Lower leg skin (tissue), 4 donors: ENCODE measurements at places on chromosomes 6 and 20.

GRCh38 chr20:32168184-32168910 is 39.2 kb downstream of the PLAGL2 start:
- DNase-seq: no peak

DNA sequence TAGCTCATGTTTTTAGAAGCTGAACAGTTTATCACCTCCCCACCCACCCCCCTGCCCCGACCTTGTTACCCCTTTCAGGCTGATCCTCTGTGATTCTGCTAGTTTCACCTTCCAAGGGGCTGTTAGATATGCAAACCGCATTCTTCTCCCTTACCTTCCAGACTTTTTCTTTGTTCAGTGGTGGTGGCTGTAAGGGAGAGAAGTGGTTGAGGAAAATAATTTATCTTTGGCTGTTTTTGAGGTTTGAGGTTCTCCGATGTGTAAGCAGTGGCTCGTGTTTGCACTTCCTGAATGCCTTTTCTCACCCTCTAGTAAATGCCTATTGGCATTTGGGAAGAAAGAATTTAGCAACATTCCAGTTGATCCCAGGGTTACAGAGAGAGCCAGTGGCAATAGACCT is 69.4 kb upstream of the KCNG1 start:
- DNase-seq: no peak

- DNase-seq: no peak
Measured at GRCh38 chr20:43963233-43963632, 48.6 kb downstream of the TOX2 start.

GRCh38 chr6:157644043-157644810 is 178.8 kb upstream of the SNX9 start:
- DNase-seq: no peak

DNA sequence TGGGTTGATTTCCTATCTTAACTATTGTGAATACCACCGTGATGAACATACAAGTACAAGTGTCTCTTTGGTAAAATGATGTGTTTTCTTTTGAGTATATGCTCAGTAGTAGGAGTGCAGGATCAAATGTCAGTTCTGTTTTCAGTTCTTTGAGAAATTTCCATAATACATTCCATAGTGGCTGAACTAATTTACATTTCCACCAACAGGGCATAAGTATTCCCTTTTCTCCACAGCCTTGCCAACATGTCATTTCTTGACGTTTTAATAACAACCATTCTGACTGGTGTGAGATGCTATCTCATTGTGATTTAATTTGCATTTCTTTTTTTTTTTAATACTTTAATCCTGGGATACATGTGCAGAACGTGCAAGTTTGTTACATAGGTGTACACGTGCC is 268.8 kb downstream of the CENPW start:
- no peak for DNase-seq

DNA sequence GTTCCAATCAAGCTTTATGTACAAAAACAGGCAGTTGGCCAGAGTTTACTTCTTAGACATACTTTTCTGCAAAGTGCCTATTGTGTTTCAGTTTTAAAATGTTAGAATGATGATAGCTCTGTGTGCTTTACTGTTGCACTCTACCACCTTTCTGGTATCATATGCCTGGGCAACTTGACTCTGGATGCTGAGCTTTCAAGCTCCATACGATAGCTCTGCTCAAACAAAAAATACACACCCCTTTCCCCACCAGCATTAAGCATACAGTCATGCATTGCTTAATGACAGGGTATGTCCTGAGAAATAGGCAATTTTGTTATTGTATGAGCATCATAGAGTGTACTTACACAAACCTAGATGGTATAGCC is 123.1 kb downstream of the RCAN2 start:
- DNase-seq: no peak

GRCh38 chr6:109801794-109802193 is 110.7 kb downstream of the FIG4 start:
- no peak for DNase-seq

- DNase-seq: no peak
Measured at GRCh38 chr6:114040871-114041270, 69.9 kb upstream of the HDAC2 start.

DNA sequence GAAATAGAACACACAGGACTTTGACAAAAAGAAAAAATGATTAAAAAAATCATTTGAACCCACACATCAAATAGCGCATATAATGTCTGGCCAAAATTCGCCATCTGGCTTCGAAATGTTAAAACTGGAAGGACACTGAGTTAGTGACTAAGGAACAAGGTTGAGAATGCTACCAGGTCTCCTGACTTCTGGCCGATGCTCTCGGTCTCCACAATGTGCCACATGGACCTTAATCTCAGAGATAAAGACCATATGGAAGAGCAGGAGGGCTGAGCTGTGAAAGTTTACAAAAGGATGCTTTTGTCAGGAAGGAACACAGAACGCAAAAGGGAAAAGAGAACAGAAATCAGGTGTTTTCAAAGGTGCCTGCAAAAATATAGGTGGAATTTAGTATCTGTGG is 54.7 kb downstream of the FAXC start:
- DNase-seq: no peak

DNA sequence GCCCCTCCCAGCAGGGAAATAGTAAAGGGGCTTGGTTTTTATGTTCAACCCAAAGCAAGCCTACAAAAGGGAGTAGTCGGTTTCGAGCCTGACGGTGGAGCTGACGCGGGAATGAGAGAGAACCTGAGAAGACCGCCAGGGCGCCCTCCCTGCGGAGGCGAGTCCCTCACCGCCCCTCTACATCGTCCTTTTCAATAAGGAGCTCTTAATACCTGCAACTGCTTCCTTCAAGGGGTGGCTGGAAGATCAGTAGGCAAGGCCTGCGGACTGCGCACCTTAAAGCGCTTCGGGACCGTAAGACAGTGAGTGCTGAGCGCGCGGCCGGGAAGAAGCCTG is 709 bp upstream of the ZNF76 start:
- DNase-seq: no peak

DNA sequence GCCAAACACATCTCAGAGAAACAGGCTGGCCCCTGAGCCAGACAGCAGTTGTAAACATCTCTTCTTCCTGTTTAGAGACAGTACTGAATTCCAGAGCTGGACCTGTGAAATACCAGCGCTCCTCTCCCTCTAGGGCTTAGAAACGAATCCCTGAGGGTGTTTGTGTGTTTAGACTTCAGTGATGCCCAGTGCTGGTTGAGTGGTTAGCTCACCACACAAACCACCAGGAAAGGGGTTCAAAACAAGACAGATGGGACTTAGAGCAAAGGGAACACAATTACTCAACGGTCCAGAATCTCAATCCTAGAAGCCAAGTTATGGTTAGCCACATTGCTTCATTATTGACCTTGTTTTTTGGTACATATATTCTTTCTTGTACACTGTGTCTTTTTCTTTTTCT is 108.7 kb upstream of the TMEM170B start:
- no peak for DNase-seq

DNA sequence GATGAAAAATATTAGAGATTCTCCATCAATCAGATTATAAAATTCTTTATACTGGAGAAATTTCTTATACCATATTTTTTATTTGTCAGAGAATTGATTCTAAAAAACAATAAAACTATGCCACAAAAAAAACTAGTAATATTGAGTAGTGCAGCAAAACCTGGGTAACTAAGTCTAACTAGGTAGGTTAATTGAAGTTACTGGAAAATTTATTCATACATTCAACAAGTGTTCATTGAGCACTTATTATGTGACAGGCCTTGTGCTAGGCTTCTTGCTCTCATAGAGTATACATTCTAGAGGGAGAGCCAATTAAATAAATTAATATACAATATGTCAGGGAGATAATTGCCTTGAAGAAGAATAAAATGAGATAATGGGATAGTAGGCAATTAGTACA is 189.4 kb downstream of the EYA4 start:
- DNase-seq: no peak

- DNase-seq: no peak
Measured at GRCh38 chr6:36072681-36073080, 45.1 kb downstream of the MAPK14 start.

GRCh38 chr20:46226602-46227001 is 81.7 kb downstream of the CDH22 start:
- DNase-seq: no peak

DNA sequence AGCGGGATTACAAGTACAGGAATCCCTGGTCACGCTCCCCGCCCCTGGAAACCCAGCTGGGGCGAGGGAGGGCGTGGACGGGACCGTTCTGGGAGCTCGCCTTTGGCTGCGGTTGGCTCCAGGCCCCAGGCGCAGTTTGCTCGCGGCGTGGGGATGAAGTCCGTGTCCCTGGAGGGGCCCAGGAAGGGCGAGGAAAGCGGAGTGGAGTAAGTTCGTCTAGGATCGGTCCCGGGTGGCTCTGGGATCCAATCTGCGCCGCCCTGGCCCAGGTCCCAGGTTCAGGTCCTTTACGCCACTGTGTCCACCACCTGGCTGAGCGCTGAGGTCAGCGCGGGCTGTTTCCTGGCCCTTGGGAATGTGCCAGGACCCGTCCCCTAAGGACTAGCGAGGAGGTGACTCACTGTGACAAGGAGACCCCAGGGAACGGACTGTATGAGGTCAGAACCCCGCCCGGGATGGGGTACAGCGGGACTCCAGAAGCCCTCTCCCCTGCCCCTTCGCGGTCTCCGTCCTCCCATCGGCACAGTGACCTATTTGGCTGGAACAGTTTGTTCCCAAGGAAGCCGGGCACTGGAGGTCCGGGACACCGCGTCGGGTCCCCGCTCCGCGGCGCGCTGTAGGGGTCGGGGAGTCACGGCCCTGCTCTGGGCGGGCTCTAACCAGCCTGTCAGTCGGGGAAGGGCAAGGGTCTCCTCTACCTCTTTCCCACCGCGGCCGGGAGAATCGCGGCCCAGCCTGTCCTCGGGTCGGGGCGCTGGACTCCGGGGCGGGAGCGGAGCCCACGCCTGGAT is 724 bp downstream of the CDKN1A start:
- DNase-seq: peak; percentile 68

GRCh38 chr6:126797981-126798380 is 320.5 kb upstream of the RSPO3 start:
- DNase-seq: no peak

DNA sequence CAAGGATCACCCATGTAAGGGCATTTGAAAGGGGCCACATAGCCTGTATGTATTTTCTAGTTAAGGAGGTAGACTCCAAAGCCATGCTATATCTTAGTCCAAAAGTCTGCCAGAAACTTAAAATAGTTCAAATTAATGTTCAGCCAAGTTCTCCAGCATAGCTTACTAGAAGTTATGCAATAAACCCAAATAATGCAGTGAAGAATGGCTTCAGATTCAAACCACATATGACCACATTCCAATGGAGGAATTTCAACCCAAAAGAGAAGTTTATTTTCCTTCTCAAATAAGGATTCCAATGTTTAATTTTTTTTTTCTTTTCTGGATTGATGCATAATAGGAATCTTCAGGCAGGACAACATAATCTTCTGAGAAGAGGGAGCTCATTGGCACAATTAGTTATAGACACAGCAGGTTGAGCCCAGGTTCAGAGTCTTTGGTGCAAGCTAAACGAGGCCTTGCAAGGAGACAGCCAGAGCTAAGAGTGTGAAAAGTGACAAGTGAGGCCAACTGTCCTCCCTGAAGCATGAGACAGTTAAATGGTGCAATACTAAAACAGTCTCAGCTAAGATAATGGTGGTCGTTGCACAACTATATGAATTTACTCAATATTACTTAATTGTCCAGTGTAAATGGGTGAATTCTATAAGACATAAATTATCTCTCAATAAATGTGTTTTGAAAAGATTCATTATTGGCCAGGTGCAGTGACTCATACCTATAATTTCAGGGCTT is 598.8 kb upstream of the CDH4 start:
- DNase-seq: no peak

DNA sequence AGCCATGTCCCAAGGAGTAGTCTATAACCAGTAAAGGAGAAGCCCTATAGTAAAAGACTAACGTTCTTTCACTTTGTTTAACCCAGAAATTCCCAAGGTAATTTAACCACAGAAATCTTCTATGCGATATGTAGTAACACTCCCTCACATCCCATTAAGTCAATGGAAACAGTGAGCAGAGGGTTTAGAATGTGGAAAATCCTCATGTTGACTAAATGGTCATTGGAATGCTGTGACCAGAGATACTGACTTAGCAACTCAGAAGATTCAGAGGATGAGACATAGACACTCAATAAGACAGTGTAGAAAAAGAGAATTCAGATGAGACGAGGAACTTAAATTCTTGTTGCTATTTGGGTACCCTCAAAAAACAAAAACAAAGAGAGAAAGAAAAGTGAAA is 562.2 kb upstream of the NOX3 start:
- DNase-seq: no peak

- DNase-seq: no peak
Measured at GRCh38 chr6:25180630-25181349, 98.4 kb upstream of the CARMIL1 start.

GRCh38 chr6:99575544-99576227 is 7.2 kb upstream of the CCNC start:
- DNase-seq: no peak

- DNase-seq: peak; percentile 82
Measured at GRCh38 chr6:170176898-170177771, 113.7 kb downstream of the DLL1 start.

- DNase-seq: no peak
Measured at GRCh38 chr6:47076422-47077344, 34.6 kb upstream of the ADGRF1 start.

GRCh38 chr20:53146201-53146891 is 174.2 kb downstream of the TSHZ2 start:
- no peak for DNase-seq

DNA sequence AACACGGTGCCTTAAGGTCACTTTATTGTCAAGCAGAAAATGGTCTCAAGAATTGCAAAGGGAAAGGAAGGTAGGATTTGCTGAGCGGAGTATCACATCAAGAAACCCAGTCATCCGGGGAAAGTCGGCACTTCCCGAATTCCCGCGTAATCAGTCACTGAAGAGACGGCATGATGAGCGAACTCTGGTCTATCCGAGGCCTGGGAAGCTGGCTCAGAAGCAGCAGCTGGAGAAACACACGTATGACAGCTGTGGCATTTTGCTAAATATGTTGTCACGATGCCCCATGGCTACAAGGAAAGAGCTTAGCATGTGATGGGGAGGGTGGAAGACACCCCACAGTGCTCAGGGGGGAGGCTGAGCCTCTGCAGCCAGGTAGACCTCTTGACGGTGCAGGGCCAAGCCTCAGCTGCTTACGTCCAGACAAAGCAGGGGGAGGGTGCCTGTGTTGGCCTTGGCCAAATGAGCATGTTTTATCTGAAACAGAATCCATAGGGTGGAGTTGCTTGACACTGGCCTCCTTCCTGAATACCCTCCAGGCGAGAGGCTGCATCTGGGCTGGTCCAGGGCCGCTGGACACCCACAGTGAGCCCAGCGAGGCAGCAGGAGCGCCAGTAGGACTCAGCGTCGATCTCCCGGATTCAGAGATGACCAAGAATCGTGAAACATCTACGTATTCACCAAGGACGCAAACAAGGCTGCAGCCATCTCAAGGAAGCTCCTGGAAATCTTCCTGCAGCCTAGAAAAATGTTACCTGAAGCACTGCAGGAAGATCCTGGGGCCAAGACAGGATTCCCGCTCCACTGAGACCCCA is 118.8 kb upstream of the AFDN start:
- no peak for DNase-seq

- no peak for DNase-seq
Measured at GRCh38 chr6:26224940-26225847, 138.0 kb downstream of the HFE start.
